ENCODE measurements at places on chromosomes 6 and 20.

GRCh38 chr6:30396833-30397479, 52.0 kb downstream of the RPP21 start:
- peak; percentile 76 for DNase-seq

- no peak for DNase-seq
These were observed 18.9 kb downstream of the C6orf132 start for GRCh38 chr6:42123379-42124103.

DNA sequence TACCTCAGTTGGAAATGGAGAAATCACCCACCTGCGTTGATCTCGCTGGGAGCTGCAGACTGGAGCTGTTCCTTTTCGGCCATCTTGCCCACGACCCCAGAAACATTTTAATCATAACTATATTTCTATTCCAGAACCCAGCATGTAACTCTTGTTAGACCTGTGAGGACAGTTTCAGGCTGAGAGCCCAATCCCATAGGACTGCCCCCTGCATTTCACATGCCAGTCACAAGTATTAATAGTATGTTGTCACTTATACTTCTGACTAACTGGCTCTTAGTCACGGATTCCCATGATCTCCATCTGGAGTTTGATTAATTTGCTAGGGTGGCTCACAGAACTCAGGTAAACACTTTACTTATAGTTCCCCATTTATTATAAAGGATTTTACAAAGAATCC, 96.0 kb upstream of the PRND start:
- DNase-seq = no peak

DNA sequence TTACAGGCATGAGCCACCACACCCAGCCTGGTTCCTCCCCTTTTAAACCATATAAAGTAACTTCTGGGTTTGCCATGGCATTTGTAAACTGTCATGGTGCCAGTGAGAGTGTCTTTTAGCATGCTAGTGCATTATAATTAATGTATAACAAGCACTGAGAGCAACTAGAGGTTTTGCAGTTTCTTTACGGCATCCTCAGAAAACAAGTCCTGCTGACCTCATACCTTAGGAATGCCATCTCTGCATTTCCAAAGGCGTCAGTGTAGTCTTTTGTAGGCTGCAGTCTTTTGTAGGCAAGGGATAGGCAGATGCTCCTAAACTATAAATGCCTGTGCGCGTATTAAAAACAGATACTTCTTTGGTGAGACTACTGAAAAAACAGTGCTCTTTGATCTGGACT, 75.0 kb upstream of the EZR start:
- no peak for DNase-seq

DNA sequence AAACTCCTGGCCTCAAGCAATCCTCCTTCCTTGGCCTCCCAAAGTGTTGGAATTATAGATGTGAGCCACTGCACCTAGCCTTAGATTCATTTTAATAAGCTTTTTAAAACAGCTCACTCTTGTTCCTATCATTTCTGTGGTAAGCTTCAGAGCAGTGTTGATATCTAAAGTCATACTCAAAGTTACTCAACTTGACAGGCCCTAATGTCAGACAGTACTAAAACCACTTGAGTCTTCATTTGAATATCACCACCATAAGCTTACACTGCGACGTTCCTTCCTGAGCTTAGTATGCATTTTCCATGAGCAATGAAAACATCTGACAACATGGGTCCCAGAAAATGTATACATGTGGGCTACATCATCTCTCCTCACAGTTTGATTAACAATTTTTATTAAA, 6.0 kb downstream of the FUCA2 start:
- no peak for DNase-seq

DNA sequence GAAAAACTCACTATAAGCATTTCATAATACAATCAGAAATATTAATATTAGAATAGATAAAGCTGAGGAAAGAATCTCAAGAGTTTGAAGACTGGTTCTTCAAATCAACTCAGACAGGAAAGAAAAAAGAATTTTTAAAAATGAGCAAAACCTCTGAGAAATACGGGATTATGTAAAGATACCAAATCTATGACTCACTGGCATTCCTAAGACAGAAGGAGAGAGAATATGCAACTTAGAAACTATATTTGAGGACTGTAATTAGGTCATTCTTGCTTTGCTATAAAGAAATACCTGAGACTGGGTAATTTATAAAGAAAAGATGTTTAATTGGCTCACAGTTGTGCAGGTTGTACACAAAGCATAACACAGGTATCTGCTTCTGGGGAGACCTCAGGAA, 665.1 kb downstream of the RNF144B start:
- no peak for DNase-seq

- no peak for DNase-seq
These were observed 41.4 kb downstream of the BCL2L1 start for GRCh38 chr20:31681128-31681727.

- DNase-seq = no peak
These were observed 4.5 kb downstream of the COL11A2 start for GRCh38 chr6:33187809-33188208.

DNA sequence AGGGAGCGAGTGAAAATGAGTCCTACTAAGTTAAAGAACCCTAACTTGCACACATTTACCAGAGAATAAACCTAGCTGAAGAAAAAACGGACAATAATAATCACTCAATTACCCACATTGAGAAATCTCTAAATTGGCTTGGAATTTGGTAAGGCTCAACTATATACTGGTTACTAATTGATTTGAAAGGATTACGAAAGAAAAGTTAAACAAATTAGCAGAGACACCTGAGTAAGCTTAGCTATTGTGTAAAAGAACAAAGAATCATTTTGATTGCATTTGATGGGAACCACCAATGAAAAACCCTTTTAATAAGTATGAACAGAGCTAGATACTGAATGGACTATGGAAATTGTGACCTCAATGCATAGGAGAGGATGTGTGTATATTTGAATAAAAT, 118.6 kb upstream of the ADGRF1 start:
- DNase-seq = no peak

DNA sequence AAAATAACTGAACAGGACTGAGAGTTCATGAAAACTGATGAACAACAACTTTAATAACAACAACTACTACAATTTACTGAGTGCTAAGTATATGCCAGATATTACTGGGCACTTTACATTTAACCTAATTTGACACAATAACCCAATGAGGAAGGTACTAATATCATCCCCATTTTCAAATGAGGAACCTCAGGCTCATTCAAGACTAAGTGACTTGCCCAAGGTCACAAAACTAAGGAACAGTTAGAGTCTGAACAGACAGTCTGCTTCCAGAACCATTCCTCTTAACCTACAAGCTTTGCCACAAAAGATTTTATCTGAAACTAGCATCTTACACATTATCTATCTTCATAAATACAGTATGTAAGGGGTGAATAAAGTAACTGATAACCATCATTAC, 10.6 kb upstream of the NDRG3 start:
- no peak for DNase-seq

GRCh38 chr20:47487175-47487917, 14.3 kb upstream of the NCOA3 start:
- peak; percentile 57 for DNase-seq

DNA sequence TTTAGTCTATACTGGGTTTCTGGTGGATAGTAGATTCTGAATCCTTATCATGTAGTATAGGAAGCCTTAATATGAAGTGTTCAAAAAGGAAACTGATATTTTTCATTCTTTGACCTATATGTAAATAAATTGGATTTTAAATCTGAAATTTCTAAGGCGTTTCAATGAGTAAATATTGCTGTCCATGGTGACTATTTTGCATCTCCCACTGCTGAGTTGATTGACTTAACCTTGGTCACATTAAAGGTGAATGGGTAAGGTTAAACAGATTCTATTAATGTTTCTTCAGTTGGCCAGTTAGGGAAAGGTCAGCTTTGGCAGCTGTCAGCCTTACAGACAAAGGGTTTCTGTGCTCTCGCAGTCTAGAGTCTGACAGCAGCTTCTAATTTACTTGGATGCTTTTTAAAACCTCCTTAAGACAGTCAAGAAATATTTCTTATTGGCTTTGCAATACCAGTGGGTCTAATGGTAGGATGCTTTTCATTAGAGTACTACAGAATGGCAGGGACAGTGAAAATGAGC, 24.8 kb downstream of the PRIM2 start:
- no peak for DNase-seq

DNA sequence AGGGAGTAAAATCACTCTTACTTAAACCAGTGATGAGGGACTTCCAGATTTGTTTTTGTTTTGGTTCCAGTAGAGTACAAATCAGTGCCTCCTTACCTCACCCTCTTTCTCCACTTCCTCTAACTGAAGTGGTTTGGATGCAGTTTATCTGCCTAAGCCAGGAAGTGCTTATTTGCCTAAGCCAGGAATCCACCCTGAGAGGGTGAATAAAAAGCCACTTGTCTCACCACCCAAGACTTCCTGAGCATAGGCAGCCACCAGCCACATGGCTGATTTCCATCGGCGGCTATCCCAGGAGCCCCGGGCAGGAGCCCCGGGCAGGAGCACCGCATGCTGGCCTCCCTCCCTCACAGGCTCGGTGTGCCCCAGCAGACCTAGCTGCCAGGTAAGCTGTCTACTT, 12.0 kb downstream of the LRP11 start:
- DNase-seq = no peak

DNA sequence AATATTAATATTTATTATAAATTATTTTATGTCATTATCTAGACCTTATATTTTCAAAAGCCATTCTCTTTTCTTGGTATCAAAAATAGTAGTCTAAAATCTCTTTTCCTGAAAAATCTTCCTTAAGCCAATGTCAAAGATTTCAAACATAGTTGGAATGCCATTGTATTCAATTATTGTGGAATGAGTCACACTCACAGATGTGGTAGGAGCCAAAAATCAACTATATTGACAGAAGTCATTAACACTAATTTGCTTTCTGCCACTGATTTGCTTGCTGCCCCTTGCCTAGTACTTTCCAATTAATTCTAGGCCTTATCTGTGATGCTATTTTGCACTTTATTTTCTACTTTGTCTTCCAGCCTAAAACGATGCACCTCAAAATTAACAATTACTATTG, 1326.3 kb upstream of the GJE1 start:
- DNase-seq = no peak

DNA sequence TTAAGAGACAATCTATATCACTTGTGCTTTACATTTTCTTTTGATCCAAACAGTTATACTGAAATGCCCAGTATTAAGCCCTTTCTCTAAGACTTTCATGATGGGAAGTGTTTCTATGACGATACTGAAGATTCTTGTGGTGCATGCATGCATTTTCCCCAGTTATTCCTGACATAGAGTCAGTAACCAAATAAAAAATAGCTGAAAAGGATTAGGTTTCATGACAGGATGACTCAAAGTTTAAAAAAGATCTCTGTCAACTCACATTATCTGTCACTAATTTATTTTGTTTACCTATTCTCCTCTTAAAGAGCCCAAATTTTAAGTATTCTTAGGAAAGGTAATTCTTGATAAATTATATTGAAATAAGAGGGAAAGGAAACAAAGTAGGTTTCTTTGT, 98.4 kb downstream of the SESN1 start:
- no peak for DNase-seq

DNA sequence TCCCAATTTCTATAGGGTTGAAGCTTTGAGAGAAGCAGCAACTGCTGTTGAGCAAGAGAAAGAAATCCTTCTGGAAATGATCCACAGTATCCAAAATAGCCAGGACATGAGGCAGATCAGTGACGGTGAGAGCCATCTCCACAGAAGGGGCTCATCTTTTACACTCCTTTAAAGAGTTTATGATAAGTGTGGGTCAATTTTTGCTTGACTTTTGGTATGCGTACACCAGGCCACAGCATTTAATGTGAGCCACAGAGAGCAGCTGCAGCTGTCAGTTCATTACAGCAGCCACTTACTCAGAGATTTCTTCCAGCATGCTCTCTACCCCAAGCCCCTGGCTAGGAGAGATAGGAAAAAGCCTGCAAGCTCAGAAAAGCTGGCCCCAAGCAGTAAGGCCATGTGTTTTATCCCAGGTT, 9.9 kb downstream of the BAG2 start:
- no peak for DNase-seq

DNA sequence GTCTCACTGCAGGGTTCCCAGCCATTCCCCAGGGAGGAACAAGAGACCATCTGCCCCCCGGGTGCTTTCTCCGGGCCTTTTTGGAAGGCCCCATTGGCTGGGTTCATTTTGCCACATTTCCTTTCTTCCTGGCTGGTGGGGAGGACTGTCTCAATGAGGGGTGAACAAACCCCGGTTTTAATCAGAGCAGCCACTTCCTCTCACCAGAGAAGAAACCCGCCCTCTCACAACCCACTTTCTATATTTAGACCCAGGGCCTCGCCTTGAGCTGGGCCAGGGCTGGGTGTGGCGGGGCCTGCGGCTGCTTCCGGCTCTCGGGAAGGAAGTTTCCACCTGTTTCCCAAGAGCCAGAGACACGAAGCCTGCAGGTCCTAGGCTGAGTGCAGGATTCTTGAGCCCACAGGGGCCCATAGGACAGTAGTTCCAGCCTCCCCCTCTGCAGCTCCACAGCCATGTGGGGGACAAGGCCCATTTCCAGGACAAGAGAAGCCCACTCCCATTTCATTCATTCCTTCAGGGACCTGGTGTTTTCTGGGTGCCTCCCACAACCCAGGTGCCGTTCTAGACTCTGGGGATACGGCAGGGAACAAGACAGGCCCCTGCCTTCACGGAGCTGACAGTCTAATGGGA, 41.8 kb downstream of the RBM38 start:
- peak; percentile 76 for DNase-seq

DNA sequence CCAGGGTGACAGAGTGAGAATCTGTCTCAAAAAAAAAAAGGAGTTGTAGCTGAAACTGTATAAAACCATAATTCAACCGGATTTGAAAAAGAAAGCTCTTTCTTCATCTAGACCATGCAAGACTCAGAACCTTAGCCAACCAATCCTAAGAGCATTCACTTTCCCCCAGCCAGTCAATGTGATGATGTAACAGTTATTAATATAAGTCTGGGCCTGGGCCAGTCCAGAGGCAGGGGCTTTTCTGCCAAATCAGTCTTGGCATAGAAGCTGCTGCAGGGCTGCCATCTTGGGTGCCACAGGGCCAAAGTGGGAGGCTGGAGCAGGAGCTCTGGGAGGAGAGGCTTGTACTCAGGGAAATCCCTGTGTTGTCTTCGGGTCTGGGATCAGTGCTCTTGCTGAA, 288.4 kb downstream of the CLIC5 start:
- no peak for DNase-seq
